ENCODE measurements at places on chromosomes 6 and 20.

- DNase-seq = peak; percentile 64
These were observed at the start of gene AIG1 for GRCh38 chr6:143060806-143061596. Gene AIG1 (plus strand): TSS chr6:143060889. CDS start chr6:143060926, 37 bp downstream.

DNA sequence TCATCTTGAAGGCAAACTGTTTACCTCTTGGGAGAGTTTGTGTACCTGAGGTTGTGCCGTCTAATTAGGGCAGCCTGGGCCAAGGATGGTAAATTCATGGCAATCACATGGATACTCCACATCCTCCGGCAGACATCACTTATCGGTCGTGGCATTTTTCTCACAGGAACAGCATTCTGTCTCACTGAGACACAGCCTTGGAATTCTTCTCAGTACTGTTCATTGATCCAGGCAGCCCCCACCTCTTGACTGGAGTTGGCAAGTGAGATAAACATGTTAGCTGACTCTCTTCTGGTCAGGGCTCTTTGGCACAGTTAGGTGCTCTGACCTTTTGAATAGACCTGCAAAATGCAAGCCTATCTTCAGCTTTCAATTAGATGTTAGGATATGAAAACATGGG is 511.4 kb upstream of the FLRT3 start:
- no peak for DNase-seq

DNA sequence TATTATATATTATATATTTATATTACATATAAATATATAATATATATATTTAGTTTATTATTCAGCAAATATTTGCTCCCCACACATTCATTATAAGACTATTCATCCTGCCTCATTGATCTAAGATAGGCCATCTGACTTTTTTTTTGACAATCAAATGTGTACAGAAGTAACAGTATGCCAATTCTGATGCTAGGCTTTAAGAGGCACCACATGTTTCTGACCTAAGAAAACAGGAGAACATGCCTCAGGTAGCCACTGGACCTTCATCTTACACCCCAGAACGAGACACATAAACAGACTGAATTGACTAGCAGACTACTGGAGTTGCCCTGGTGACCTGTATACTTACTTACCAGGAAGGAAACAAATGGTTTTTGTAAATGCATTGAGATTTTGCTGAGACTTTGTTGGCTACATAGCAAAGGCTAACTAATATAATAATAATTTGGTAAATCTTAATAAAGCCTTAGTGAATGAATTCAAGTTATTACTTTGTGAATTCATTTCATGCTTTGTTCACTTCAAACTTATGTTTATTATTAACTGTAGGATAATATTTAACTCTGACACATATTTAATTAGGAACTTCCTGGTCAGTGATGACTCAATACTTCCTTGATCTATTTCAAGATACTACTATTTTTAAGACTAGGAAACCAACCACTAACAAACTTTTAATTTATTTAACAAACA is 13.4 kb upstream of the MYO6 start:
- no peak for DNase-seq

GRCh38 chr6:109824105-109824504 is 133.0 kb downstream of the FIG4 start:
- no peak for DNase-seq

GRCh38 chr6:111406200-111406721 is 76.8 kb downstream of the REV3L start:
- no peak for DNase-seq

DNA sequence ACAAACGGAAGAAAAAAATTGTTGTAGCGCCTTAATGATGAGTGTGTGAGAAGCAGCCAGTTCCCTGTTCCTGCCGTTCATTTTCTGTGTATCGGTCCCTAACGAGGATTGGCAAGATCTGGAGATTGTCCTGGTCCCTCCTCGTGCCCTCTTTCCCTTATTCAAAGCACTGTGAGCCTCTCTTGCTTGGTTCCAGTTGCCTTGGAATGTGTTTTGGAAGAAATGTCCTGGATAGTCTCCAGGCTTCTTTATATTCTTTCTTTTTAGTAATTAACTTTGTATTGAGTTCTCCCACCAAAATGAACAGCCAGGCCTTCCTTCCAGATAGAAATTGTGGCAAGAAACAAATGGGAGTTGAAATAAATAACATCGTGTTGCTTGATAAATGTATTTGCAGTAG is 348.3 kb downstream of the CDH26 start:
- DNase-seq = no peak

DNA sequence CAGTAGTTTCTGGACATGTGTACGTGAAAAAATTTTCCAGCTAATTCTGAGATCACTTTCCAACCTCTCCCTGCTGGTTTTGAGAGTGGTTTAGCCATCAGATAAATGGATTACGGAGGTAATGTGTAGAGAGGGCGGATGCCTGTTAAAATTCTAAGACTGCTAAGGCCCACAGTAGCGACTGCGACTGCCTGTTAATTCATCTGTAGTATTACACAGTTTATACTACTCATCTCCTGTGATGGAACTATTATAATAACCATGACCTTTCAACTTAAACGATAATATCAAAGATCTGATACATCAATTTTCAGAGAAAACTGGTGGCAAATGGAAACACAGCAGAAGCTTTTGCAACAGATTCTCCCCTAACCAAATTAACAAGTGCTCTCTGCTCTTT is 102.3 kb downstream of the IRF4 start:
- DNase-seq = no peak

All from neuronal stem cell (in vitro differentiated cells).